ENCODE measurements at places on chromosomes 6 and 20.

- peak; percentile 32 for DNase-seq
These were observed 74.0 kb upstream of the MYL9 start for GRCh38 chr20:36467076-36467999.

- DNase-seq, result no peak
These were observed 52.2 kb downstream of the PPP1R16B start for GRCh38 chr20:38857703-38858102.

DNA sequence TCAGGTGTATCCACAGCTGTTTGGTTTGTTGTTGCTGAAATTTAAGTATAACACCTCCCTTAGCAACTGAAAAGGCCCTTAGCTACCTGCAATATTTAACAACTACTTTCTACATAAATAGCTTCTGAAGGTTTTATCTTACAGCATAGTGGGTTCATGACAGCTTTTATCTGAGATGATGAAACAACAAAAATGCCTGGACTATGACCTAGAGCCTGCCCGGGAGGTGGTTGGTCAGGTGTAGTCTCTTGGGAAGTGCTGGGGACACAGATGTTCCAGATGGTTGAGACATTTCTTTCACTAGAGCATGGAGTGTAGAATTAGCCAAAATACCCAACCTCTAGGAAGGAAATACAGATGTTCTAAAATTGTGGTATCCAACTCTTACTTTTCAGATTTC is 705.4 kb downstream of the MAFB start:
- DNase-seq, result no peak

DNA sequence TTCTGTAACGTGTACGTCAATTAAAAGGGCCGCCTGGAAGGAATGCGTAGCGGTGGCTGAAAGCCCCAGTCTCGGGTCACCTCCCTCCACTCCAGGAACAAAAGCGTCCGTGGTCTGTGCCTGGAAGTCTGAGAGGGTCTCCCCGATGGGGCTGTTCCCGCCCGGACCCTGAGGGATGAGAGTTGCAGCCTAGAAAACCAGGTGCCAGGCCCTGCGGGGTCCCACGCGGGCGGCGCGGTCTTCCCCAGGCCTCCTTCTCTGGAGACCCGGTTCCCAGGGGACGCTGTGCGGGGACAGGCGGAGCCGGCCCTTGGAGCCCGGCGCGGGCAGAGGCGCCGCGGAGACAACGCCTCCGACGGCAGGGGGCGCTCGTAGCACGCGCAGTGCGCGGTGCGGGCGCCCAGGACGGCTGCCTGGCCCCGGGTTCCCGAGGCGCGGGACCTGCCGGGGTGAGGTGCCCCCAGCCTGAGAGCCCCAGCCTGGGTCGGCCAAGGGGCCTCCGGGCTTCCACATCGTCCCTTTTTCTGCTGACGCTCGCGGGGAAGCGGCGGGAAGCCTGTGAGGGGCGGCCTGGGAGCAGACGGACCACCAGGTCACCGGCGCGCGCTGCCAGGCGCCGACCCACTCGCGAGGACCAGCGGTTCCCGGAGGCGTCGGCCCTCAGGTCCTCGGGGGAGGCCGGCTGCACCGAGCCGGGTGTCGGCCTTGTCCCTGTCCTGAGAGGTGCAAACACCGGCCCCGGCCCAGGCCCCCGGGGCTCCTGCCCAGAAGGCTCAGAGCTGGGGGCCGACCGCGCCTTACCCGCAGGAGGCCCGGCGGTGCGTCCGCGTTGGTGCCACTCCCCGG is 5.3 kb upstream of the FOXC1 start:
- DNase-seq, result peak; percentile 49

GRCh38 chr6:61787998-61788397 is 498.0 kb downstream of the KHDRBS2 start:
- DNase-seq, result no peak

- peak; percentile 85 for DNase-seq
These were observed 73.6 kb downstream of the RSPH3 start for GRCh38 chr6:158926414-158926813.

- no peak for DNase-seq
These were observed 151.7 kb downstream of the PREX1 start for GRCh38 chr20:48676125-48676524.

DNA sequence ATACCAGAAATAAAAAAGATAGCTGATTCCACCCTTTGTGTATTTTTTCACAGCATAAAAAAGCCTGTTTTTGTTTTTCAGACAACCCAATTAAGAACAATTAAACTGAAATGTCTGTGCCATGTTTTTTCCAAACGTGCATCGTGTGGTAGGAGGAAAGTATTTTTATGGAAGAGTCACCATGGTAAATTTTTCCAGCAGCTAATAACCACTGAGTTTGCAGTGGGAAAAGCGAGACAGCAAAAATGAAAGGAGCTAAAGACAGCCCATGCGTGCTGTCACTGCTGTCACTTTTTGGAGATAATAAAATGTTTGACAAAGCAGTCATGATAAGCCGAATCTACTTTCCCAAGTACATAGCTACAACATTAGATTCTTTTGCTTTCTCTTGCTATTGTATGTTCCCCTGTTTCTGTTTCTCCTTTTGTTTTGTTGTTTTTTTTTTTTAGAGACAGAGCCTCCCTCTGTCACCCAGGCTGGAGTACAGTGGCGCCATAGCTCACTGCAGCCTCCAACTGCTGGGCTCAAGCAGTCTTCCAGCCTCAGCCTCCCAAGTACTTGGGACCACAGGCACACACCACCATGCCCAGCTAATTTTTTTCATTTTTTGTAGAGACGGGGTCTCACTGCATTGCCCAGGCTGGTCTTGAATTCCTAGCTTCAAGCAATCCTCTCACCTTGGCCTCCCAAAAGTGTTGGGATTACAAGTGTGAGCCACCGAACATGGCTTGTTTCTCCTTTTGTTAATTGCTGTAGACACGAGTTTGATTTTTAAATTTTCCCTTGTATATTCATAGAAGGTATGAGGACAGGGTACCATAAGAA is 261.3 kb downstream of the TMEM242 start:
- no peak for DNase-seq

DNA sequence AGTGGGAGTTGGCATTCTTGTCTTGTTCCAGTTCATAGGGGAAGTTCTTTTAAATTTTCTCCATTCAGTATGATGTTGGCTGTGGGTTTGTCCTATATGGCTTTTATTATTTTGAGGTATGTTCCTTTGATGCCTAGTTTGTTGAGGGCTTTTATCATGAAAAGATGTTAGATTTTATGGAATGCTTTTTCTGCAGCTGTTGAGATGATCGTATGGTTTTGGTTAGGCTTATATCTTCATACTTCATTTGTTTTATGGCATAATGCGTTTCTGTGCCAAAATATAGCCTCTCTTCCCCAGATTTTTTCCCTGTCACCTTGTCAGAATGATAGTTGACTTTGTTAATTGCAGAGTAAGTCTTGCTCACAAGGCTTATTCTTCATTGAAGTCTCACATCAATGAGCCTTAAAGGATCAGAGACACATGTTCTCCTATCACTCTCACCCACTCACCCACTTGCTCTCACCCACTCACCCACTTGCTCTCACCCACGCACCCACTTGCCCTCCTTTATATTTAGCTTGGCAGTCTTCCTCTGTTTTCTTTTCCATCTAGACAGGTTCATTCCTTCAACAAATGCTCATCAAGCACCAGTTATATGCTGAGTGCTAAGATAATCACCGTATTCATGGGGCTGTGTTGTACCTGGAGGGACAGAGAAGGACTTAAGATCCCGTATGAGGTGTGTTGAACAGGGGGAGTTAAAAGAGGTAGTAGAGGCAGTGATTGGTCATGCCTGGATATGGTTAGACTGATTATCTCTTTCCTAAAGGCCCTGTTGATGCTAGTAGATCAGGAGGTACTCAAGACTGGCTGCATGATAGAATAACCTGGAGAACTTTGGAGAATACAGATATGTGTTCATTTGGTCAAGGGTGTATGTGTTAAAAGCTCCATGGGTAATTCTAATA is 19.3 kb downstream of the UST start:
- DNase-seq, result no peak

GRCh38 chr6:113967777-113968176 is 3.2 kb downstream of the HDAC2 start:
- no peak for DNase-seq

DNA sequence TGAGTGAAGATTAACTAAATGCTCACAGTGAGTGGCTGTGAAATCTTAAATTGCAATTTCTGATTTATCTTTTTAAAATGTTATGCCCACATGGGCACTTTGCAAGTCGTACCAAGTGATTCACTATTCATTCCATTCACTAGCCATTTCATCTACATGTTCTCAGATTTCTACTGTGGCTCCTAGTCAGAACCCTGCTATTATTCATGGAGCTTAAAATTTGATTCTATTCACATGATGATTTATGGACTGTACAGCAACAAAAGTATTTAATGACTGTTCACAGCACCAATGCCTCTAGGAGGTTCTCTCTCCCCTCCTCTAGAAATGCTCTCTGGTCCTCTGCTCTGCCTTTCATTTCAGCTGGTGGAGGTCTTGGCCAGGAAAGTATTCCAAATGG is 133.5 kb upstream of the MAP3K7 start:
- no peak for DNase-seq

DNA sequence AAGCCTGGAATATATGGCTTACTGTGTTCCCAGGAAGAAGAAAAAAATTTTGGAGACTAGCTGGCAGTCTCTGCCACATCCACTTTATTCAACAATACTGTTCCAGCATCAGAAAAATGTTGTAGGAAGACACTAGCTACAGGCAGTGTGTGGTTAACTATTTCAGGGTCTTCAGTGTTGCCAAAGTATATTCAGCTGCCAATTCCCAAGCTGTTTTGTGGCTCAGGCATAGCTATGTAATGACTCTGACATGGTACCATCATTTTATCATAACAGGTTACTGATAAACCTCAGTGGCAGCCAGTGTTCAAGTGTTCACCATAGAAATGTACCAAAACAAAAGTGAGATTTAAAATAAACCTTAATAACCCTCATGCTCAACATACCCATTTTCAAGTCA is 503.1 kb downstream of the ADGRB3 start:
- DNase-seq, result no peak

DNA sequence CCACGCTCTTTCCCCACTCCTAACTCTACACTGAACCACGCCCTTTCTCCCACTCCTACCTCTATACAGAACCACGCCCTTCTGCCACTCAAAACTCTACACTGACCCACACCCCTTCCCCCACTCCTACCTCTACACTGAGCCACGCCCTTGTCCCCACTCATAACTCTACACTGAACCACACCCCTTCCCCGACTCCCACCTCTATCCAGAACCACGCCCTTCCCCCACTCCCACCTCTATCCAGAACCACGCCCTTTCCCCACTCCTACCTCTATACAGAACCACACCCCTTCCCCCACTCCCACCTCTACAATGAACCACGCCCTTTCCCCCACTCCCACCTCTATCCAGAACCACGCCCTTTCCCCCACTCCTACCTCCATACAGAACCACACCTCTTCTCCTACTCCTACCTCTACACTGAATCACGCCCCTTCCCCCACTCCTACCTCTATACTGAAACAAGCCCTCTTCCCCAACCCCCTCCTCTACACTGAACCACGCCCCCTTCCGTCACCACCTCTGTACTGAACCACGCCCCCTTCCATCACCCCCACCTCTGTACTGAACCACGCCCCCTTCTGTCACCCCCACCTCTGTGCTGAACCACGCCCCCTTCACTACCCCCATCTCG is 10.1 kb downstream of the PXMP4 start:
- DNase-seq, result no peak

- no peak for DNase-seq
These were observed 15.9 kb downstream of the TAF8 start for GRCh38 chr6:42066156-42066675.

- DNase-seq, result peak; percentile 50
These were observed 620.1 kb downstream of the HTR1B start for GRCh38 chr6:76843054-76843822.

DNA sequence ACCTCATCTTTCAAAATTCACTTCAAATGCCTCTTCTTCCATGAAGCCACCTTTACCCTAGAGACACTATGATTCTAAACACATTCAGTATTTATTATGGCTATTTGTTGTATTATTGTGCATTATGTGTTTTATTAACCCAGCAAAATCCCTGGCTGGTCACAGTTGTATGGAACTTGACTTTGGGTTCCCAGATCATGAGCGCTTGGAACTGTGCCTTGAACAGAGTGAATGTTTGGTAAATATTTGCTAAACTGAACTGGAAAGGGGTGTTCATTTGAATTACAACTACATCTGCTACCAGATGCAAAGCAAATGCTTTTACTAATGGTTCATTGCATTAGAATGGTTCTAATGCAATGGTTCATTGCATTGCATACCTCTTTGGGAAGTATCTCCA is 259.8 kb downstream of the PKHD1 start:
- no peak for DNase-seq

All from cardiac fibroblast (primary cell).